Effector memory CD8-positive, alpha-beta T cell (primary cell): ENCODE measurements at places on chromosomes 6 and 20.

GRCh38 chr6:39836606-39837005, 44.4 kb downstream of the DAAM2 start:
- no peaks in the 10 kb centered on the region for H3K36me3 ChIP-seq
- H3K4me3 ChIP-seq: no peak overlapping the region
- H3K27me3 ChIP-seq: peaks cover 64% of the 10 kb centered on the region
- DNase-seq: no peak
- no peaks in the 10 kb centered on the region for H3K4me1 ChIP-seq

- no peaks in the 10 kb centered on the region for H3K36me3 ChIP-seq
- no peak for DNase-seq
- H3K27ac ChIP-seq: no peak overlapping the region
Measured at GRCh38 chr6:9388596-9388995, 953.3 kb upstream of the SLC35B3 start.

GRCh38 chr20:9052136-9052535, 16.8 kb upstream of the PLCB4 start:
- H3K4me1 ChIP-seq: no peaks in the 10 kb centered on the region
- no peak overlapping the region for H3K27ac ChIP-seq
- no peak for DNase-seq
- no peaks in the 10 kb centered on the region for H3K27me3 ChIP-seq

GRCh38 chr6:56143796-56144195, 103.6 kb downstream of the COL21A1 start:
- no peaks in the 10 kb centered on the region for H3K4me1 ChIP-seq
- no peak overlapping the region for H3K4me3 ChIP-seq
- H3K36me3 ChIP-seq: no peaks in the 10 kb centered on the region
- H3K27ac ChIP-seq: no peak overlapping the region
- H3K27me3 ChIP-seq: no peaks in the 10 kb centered on the region

DNA sequence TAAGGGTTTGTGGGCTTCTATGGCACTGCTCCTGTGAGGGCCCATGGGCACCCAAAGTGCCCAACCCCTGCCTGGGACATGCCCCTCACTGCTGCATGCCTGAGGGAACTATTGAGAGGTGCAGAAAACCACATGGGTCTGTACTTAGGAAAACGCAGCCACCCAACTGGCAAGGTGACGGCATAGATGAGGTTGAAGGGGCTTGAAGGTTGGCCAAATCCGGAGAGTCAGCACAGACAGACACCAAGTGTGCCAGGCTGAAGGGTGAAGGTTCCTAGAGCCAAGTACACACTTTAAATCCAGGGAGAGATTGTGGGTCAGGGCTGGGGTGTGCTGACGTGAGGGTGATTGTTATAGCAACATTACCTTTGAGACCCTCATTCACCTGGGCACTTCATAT, 6.2 kb downstream of the BANF2 start:
- H3K4me3 ChIP-seq: no peak overlapping the region
- H3K36me3 ChIP-seq: no peaks in the 10 kb centered on the region
- H3K27ac ChIP-seq: no peak overlapping the region
- H3K27me3 ChIP-seq: peaks cover 15% of the 10 kb centered on the region
- no peaks in the 10 kb centered on the region for H3K4me1 ChIP-seq
- no peak for DNase-seq

DNA sequence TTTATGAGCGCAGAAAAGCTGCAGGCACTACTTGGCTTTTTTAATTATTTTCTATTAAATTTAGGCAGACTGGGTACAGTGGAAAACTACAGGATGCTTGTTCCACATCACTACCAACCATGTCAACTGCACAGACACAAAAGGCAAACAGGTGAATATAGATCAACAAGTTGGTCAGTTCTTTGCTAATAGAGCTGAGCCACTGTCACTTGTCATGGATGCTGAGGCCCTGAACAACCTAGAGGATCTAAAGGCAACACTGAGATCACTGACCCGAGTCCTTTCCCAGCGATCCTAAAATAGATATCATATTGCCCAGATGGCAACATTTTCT, 34.5 kb upstream of the FAM83C start:
- H3K36me3 ChIP-seq: peaks cover 8% of the 10 kb centered on the region
- no peak overlapping the region for H3K27ac ChIP-seq
- no peaks in the 10 kb centered on the region for H3K27me3 ChIP-seq
- DNase-seq: no peak
- H3K4me1 ChIP-seq: peaks cover 11% of the 10 kb centered on the region

- H3K4me3 ChIP-seq: no peak overlapping the region
- peaks cover 3% of the 10 kb centered on the region for H3K36me3 ChIP-seq
- no peak for DNase-seq
- peaks cover 7% of the 10 kb centered on the region for H3K4me1 ChIP-seq
- no peaks in the 10 kb centered on the region for H3K27me3 ChIP-seq
- H3K27ac ChIP-seq: no peak overlapping the region
Measured at GRCh38 chr6:37011656-37012378, 6.4 kb downstream of the FGD2 start.

GRCh38 chr20:32456869-32457478, 98.8 kb downstream of the ASXL1 start:
- H3K4me3 ChIP-seq: no peak overlapping the region
- no peak overlapping the region for H3K27ac ChIP-seq
- peaks cover 29% of the 10 kb centered on the region for H3K36me3 ChIP-seq

DNA sequence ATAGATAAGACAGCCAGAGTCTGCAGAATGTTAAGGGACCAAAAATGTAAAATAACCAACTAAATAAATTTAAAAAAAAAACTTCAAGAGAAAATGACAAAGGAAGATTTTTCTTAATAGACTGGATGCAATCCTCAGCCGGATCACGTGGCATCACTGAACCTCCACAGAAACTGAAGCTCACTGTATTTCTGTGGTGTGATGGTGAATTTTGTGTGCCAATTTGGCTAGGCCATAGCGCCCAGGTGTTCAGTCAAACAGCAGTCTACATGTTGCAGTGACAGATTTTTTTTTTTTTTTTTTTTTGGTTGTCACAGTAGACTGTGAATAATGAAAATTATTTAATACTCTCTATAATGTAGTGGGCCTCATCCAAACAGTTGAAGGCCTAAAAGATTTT, 95.5 kb downstream of the ARHGAP18 start:
- no peak overlapping the region for H3K27ac ChIP-seq
- H3K36me3 ChIP-seq: peaks cover 12% of the 10 kb centered on the region
- no peak for DNase-seq
- H3K4me1 ChIP-seq: peaks cover 4% of the 10 kb centered on the region

GRCh38 chr6:135146162-135146934, 34.8 kb upstream of the MYB start:
- peaks cover 15% of the 10 kb centered on the region for H3K4me1 ChIP-seq
- H3K27me3 ChIP-seq: no peaks in the 10 kb centered on the region
- peak overlapping the region; percentile 82 for H3K4me3 ChIP-seq
- no peak overlapping the region for H3K27ac ChIP-seq

DNA sequence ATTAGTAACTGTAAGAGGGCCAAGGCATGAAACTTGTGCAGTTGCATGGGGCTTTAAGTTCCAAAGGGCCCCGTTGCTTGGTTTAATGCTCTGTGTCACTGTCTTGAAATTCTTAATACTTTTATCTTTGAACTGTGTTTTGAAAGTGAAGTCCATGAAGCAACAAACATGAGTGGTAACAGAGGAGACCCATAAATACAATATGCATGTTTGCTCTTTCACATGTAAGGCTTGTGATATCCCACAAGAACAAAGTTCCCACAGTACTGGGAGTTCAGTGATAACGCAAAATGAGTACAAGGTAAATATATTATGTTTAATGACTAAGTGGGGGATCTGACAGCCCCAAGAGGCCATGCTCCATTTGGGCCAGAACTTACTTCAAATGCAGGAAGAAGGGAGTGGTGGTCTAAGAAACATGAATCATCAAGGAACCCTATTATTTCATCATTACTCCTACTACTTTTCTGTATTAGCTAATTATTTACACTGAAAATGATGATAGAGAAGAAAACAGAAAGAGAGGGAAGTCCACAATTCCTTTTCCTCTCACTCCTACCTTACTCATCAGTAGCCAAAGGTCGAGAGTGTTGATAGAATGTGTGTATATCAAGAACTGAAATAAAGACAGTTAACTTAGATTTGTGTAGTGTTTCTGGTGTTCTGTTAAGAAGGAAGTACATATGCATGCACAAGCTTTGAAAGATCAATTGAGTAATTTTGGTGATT, 157.3 kb downstream of the PHF3 start:
- H3K36me3 ChIP-seq: no peaks in the 10 kb centered on the region
- H3K27ac ChIP-seq: no peak overlapping the region
- no peak for DNase-seq
- H3K4me3 ChIP-seq: no peak overlapping the region
- no peaks in the 10 kb centered on the region for H3K4me1 ChIP-seq

- peaks cover 73% of the 10 kb centered on the region for H3K27me3 ChIP-seq
- H3K4me3 ChIP-seq: no peak overlapping the region
- H3K36me3 ChIP-seq: no peaks in the 10 kb centered on the region
- H3K4me1 ChIP-seq: peaks cover 8% of the 10 kb centered on the region
Measured at GRCh38 chr20:51803148-51803854, 980 bp upstream of the SALL4 start.

- no peak overlapping the region for H3K4me3 ChIP-seq
- H3K27ac ChIP-seq: peak overlapping the region; percentile 14
- H3K36me3 ChIP-seq: peaks cover 6% of the 10 kb centered on the region
- H3K27me3 ChIP-seq: no peaks in the 10 kb centered on the region
Measured at GRCh38 chr6:108598305-108598863, 37.7 kb downstream of the FOXO3 start.

- no peak overlapping the region for H3K4me3 ChIP-seq
- no peak for DNase-seq
- H3K36me3 ChIP-seq: no peaks in the 10 kb centered on the region
- no peak overlapping the region for H3K27ac ChIP-seq
Measured at GRCh38 chr20:47974234-47974878, 189.1 kb upstream of the SULF2 start.

DNA sequence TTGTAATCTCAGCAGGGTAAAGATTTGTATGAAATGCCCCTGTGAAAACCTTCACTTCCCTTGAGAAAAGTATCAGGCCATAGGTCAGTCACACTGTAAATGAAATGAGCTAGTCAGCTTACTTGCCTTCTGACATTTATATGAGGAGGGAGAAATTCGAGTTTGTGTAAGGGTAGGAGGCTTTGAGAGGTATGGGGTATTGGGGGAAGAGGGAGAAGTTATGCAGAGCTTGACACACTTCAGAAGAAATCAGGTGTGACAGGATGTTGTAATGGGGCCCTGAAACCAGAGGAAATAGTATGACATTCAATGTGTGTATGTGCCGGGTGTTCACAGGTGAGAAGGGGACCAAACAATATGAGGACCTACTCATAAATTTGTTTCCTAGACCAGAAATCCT, 64.2 kb upstream of the CCN6 start:
- peak; percentile 24 for DNase-seq
- peaks cover 46% of the 10 kb centered on the region for H3K4me1 ChIP-seq
- H3K27ac ChIP-seq: peak overlapping the region; percentile 71

DNA sequence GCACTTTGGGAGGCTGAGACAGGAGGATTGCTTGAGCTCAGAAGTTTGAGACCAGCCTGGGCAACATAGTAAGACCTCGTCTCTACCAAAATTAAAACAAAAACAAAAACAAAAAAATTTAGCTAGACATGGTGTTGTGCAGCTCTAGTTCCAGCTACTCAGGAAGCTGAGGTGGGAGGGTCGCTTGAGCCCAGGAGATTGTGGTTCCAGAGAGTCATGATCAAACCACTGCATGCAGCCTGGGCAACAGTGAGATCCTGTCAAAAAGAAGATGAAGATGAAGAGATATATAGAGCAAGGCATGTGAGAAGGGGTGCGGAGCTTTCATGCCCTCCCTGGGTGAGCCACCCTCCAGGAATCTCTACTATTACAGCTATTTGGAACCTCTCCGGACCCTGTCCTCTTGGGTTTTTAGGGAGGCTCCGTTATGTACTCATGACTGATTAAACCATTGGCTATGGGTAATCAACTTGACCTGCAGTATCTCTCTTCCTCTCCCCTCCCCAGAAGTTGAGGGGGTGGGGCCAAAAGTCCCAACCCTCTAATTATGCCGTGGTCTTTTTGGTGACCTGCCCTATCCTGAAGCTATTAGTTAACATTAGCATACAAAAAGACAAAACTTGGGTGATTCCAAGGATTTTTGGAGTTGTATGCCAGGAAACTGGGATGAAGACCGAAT, 9.0 kb downstream of the POLH start:
- no peak for DNase-seq
- no peaks in the 10 kb centered on the region for H3K27me3 ChIP-seq
- H3K4me3 ChIP-seq: peak overlapping the region; percentile 20
- H3K27ac ChIP-seq: peak overlapping the region; percentile 91
- H3K36me3 ChIP-seq: peaks cover 42% of the 10 kb centered on the region

DNA sequence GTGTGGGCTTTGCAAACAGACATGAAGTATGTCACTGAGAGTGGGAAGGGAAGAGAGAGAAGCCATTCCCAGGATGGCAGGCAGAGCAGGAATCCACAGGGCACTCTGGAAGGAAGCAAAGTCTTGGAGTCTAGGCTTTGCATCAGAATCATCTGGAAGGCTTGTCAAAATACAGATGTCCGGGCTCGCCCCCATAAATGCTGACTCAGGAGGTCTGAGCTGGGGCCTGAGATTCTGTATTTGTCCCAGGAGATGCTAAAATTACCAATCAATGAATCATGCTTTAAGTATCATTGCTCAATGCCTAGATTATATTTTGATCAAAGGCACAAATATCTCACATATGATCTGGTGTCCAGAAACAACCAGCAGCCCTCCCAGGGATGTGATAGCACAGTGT, 46.3 kb upstream of the PTPRT start:
- no peaks in the 10 kb centered on the region for H3K36me3 ChIP-seq
- no peak for DNase-seq
- no peaks in the 10 kb centered on the region for H3K4me1 ChIP-seq
- no peak overlapping the region for H3K27ac ChIP-seq

DNA sequence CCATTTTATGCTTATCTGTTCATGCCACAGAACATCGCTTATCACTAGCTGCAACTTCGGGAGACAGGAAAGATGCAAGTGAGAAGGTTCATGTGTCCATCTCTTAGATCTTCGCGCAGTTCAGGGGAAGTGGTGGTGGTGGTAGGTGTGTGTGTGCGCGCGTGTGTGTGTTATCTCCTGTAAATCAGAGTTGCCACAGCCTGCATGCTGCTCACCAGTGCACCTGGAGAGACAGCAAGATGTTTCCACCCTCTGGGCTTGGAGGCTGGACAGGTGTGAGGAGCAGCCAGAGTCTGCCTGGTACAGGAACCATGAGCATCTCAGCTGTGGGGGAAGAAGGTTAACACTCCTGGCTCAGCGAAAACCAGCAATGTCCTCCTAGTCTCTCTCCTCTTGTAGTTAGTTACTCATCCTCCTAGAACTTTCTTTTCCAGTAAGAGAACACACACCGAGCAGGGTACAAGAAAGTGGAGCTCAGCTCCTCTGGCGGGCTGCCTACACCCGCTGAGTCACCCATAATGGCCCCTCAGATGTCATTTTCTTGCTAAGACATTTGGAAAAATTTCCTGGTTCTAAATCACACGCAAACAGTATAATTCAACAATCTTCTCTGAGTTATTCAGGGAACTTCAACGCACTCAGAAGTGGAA, 5.1 kb upstream of the TUBB1 start:
- peak; percentile 22 for DNase-seq
- peak overlapping the region; percentile 39 for H3K4me3 ChIP-seq
- peak overlapping the region; percentile 87 for H3K27ac ChIP-seq

GRCh38 chr6:4581468-4582385, 194.5 kb upstream of the CDYL start:
- no peaks in the 10 kb centered on the region for H3K27me3 ChIP-seq
- DNase-seq: no peak
- H3K36me3 ChIP-seq: no peaks in the 10 kb centered on the region
- H3K27ac ChIP-seq: no peak overlapping the region
- H3K4me1 ChIP-seq: peaks cover 4% of the 10 kb centered on the region
